SHP77 (cell line): ENCODE measurements at places on chromosomes 3 and 15.

GRCh38 chr3:127700406-127700805, 27.7 kb downstream of the ABTB1 start:
- DNase-seq, result no peak

DNA sequence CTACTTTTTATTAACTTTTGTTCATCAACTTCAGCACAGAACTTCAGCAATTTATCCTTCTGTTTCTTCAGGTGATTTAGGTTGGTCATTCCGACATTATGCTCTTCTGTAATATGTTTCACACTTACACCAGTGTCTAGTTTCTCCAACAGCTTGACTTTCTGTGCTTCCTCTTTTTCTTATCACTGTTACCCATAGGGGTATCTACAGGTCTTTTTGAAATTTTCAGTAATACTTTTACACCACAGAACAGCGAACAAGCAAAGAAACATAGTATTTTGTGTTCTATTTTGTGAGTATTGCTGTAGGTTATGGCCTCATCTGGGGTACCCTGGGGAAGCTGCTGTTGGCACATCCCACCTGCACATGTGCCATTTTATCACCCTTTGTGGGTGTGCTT, 260.7 kb downstream of the NSUN3 start:
- DNase-seq, result no peak

DNA sequence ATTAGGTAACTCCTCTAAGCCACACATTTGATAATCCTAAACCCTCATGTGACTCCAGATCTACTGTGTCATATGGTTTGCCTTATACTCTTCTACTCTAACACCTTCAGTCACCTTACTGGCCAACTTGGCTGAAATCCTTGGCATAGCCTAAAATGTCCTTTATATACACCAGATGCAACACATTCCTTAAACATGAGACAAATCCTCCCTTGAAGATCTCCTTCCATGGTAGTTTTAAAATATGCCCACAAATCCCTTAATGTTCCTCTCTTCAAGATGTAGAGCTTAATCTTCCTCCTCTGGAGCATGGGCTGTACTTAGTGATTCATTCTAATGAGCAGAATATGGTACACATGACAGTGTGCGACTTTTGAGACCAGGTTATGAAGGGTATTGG, 238.9 kb downstream of the SUCLG2 start:
- DNase-seq, result no peak

GRCh38 chr3:14803101-14803980, 15.4 kb upstream of the FGD5 start:
- no peak for DNase-seq

- DNase-seq, result no peak
Measured at GRCh38 chr3:43953814-43954692, 263.3 kb downstream of the ABHD5 start.
